GM12891 (cell line): ENCODE measurements at places on chromosomes 1 and 21.

DNA sequence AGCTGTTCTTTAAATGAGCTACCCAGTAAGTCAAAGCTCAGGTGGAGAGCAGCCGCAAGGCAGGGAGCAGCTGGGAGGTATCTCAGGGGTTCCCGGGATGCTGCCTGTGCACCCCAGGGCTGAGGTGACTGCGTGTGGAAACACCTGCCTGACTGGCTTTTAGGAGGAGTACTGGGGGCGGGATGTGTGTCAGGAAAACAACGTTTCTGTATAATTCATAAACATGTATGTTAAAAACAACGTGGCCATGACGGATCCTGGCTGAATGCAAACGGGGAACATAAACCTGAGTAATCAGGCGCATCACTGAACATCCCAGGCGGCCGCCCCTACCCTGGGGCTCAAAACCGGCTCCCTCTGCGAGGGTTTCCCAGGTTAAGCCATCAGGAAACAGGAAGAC lies 1.5 kb downstream of the C1orf159 start:
- no peak for DNase-seq

DNA sequence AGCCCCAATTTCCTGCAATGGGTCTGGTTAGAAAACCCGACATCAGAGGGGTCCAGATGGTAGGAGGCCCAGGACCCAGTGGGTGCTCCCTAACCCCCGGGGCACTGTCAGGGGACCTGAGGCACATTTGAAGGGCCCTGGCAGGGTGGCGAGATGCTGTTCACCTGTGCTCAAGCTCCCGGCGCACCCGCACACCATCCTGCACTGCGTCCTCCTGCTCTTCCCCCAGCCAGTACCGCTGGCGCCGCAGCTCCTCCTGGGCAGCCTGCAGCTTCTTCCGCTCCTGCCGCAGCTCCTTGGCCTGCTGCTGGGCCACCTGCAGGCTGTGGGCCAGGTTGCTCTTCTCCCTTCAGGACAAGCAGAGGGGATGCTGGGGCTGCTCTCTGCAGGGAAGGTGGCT lies 36.0 kb downstream of the RNU1-1 start:
- DNase-seq = no peak

GRCh38 chr1:80919426-80919825 lies 881.3 kb upstream of the ADGRL2 start:
- DNase-seq = no peak

GRCh38 chr1:234486858-234487840 lies 8.2 kb upstream of the TARBP1 start:
- no peak for DNase-seq

DNA sequence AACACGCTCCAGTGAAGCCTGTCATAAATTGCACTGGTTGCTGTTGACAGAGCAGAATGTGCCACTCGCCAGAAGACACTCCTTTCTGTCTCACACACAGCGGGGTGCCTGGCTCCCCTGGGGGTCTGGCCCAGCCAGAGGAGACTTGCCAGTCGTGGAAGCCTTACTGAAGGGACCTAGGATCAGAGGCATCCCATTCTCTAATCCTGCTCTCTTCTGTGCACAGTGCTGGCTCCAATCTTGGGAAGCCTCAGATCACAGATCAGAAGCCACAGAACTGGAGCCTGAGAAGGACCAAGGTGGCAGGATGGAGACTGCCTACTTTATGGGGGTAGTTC lies 1.4 kb downstream of the SLC9A1 start:
- DNase-seq = no peak

GRCh38 chr1:202568410-202568809 lies 141.8 kb downstream of the SYT2 start:
- DNase-seq = no peak
